ENCODE measurements at places on chromosomes 5 and 9.

GRCh38 chr9:80945436-80945835 lies 743.9 kb downstream of the TLE1 start:
- DNase-seq, result no peak

DNA sequence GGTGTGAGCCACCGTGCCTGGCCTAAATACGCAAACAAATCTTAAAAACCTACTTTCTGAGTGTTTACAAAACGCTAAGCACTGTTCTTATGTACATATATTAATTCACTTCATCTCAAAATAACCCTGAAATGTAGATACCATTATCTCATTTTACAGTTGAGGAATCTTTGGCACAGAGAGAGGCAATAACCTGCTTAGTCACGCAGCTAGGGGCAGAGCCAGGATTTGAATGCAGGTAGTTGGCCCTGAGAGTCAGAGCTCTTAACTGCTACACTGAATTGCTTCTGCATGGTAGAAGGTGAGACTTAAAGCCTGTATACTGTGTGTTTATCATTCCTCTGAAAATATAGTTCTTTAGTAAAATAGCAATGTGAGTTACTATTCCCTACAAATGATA lies 21.9 kb downstream of the ARHGEF37 start:
- no peak for DNase-seq

DNA sequence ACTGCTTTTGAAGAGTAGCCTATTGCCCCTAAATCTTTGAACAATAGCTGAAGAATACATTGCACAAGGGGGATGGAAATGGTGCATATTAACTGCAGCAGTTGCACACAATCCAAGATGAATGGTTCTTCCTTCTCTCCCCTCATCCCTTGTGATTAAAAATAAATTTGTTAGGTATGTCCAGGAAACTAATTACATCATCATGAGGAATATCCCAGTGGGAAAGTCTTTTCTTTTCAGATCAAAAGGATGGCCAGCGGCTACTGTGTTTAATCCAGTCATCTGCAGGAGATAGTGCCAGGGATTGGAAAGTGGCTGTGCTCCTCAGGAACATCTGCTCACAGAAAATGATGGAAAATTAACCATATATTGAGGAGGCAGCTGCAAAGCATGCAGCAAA lies 508.4 kb upstream of the SEMA6A start:
- DNase-seq, result no peak

- DNase-seq, result no peak
Measured at GRCh38 chr5:6397536-6398269, 19.4 kb upstream of the MED10 start.

DNA sequence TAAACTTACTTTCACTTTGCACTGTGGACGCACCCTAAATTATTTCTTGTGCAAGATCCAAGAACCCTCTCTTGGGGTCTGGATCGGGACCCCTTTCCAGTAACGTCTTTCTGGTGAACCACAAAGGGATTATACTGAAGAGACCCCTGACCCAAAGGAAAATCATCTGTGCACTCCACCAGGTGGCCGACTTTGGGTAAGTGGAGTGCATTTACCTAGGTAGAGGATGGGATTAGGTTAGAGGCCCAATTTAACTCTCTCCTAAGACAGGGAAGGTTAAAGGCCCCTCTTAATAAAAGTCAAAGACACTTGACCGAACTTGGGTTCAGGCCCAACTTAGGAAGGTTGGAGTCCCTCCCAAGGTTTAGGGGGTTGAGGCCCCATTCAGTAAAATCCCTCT lies 8.2 kb upstream of the PAIP1 start:
- no peak for DNase-seq

GRCh38 chr5:4880304-4880741 lies 259.8 kb upstream of the ADAMTS16 start:
- no peak for DNase-seq

DNA sequence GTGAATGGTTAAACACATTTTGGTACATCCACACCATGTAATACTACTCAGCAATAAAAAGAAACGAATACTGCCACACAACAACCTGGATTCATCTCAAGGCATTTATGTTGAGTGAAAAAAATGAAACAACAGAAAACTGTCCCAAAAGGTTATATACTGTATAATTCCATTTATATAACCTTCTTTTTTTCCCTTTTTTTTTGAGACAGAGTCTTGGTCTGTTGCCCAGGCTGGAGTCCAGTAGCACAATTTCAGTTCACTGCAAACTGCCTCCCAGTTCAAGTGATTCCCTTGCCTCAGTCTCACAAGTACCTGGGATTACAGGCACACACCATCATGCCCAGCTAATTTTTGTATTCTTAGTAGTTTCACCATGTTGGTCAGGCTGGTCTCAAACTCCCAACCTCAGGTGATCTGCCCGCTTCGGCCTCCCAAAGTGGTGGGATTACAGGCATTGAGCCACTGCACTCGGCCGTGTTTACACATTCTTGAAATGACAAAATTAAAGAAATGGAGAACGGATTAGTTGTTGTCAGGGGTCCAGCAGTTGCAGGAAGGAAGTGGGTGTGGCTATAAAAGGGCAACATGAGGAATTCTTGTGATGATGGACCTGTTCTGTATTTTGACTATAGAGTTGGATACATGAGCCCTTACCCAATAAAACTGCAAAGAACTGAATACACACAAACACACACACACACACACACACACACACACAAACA lies 17.4 kb downstream of the PPP6C start:
- no peak for DNase-seq

DNA sequence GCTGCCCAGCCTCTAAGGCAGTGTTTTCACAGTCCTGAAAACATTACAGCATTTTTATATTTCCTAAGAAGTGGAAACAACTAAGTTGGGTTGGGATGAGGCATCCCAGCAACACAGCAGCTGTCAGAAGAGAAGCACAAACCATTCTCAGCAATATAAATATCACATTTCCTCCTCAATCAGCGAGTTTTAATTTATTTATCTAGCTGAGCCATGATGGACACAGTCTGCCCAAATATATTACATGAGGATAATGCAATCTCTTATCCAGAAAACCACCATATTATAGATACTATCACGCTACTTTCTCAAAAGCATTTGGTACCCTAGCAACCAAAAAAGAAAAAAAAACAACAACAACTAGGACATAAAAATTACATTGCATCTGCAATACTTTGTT lies 158.5 kb downstream of the FSTL4 start:
- DNase-seq, result no peak

- DNase-seq, result peak; percentile 64
Measured at GRCh38 chr5:91313757-91314673, 69.1 kb downstream of the ARRDC3 start.

GRCh38 chr9:3507395-3508077 lies 18.3 kb downstream of the RFX3 start:
- DNase-seq, result no peak

GRCh38 chr5:59367791-59368394 lies 525.6 kb downstream of the PDE4D start:
- DNase-seq, result no peak

- no peak for DNase-seq
Measured at GRCh38 chr9:133691191-133691590, 47.0 kb downstream of the SARDH start.

DNA sequence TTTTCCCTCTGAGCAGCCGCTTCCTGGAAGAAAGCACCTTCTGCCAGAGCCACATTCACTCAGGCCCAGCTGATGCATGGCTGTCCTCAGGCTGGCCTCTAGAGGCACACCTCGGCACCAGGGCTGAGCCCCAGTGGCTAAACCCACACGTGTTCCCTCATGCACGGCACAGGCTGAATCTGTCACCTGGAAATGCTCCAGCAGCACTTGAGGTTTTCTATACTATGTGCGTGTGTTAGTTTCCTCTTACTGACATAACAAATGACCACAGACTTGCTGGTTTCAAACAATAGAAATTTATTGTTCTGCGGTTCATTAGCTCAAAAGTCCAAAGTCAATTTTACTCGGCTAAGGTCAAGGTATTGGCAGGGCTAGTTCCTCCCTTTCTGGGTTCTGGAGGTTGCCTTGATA lies 141.4 kb downstream of the LRRC70 start:
- DNase-seq, result no peak

DNA sequence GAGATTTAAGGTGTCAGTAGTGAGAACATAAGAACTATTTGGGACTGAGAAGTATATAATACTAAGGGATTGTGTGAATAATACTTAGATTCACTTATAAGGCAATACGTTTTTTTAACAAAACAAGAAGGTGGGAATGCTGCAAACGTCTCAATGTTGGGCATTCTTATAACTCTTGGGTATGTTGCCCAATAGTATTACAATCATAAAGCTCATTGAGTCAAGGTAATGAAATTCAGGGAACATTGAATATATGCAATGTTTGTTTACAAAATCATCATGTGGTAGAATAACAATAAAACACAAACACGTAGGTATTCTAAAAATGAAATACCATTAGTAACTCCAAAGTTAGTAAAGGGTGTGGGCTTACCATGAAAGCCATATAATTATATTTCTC lies 400.7 kb downstream of the KIAA0825 start:
- no peak for DNase-seq

- DNase-seq, result no peak
Measured at GRCh38 chr9:137772281-137772873, 105.2 kb upstream of the CACNA1B start.

- DNase-seq, result no peak
Measured at GRCh38 chr9:109888695-109889094, 108.7 kb downstream of the PALM2AKAP2 start.

GRCh38 chr5:84536797-84537196 lies 152.1 kb upstream of the EDIL3 start:
- no peak for DNase-seq

- DNase-seq, result no peak
Measured at GRCh38 chr9:112086627-112087026, 88.5 kb downstream of the SUSD1 start.

All from activated CD4-positive, CD25-positive, alpha-beta regulatory T cell (primary cell).